Fibroblast of villous mesenchyme (primary cell): ENCODE measurements at places on chromosomes 7 and 10. TPM values are rescaled to one million over a fixed set of nuclear protein-coding genes. Genes with fewer than 3 reads are reported as not detected.

Gene SUV39H2
- total RNA-seq = 11.3 and 27.2 TPM in 2 replicates

GRCh38 chr10:35600193-35600592 is 4.9 kb upstream of the GJD4 start:
- DNase-seq = peak; percentile 8

Gene CALML5
- not detected in 2 replicates for total RNA-seq

- DNase-seq = no peak
Observed at GRCh38 chr7:129188892-129189660, 643 bp downstream of the SMO start.

Gene ERVW-1
- not detected in 2 replicates for total RNA-seq

Gene LGI1
- total RNA-seq = not detected in 2 replicates

GRCh38 chr7:38016567-38016966 is 96.1 kb downstream of the EPDR1 start:
- no peak for DNase-seq

Gene ASZ1
- total RNA-seq = under 0.01 TPM in 2 replicates

Gene ST8SIA6
- total RNA-seq = not detected in 2 replicates

GRCh38 chr10:122850705-122851640 is 5.3 kb upstream of the CUZD1 start:
- DNase-seq = peak; percentile 37

GRCh38 chr10:119616882-119617570 is 20.3 kb upstream of the TIAL1 start:
- DNase-seq = peak; percentile 76
